Fibroblast of skin of right biceps (primary cell): ENCODE measurements at places on chromosomes 2 and 18.

DNA sequence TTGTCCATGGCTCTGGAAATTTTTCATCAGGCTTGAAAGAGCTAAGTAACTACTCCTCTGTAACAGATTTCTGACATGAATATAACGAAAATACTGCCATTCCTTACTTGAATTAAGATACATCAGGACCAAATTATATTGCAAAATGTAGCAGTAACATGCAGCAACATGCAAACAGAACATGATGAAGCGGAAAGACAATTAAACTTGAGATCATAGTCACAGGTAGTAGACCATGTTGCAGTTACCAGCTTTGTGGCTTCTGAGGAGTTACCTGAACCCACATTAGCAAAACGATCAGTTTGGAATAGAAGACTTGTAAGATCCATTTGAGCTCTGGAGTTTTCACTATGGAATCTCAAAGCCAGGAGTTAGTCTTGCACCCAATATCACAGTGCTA, 76.2 kb downstream of the MREG start:
- DNase-seq: no peak

- DNase-seq: peak; percentile 13
Measured at GRCh38 chr2:192194265-192194865, 368 bp downstream of the TMEFF2 start.

DNA sequence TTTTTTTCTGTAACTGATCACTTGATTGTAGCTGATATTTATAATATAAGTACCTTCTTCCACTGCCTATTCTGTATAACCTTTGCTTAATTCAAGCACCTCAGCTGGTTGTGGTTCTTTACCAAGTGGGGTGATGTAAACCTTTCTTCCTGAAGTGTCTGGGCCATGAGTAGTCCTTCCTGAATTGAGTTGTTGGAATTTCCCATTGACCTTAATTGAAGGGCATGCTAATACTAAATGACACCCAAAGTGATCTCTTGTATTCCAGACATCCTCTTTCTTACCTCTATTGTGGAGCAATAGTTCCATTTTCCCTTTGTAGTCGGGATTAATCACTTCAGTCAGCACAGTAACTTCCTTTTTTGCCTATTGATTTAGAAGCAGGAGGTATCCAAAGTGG, 1496.8 kb upstream of the CELF4 start:
- DNase-seq: no peak

- DNase-seq: no peak
Measured at GRCh38 chr2:184203661-184204060, 394.7 kb upstream of the ZNF804A start.

DNA sequence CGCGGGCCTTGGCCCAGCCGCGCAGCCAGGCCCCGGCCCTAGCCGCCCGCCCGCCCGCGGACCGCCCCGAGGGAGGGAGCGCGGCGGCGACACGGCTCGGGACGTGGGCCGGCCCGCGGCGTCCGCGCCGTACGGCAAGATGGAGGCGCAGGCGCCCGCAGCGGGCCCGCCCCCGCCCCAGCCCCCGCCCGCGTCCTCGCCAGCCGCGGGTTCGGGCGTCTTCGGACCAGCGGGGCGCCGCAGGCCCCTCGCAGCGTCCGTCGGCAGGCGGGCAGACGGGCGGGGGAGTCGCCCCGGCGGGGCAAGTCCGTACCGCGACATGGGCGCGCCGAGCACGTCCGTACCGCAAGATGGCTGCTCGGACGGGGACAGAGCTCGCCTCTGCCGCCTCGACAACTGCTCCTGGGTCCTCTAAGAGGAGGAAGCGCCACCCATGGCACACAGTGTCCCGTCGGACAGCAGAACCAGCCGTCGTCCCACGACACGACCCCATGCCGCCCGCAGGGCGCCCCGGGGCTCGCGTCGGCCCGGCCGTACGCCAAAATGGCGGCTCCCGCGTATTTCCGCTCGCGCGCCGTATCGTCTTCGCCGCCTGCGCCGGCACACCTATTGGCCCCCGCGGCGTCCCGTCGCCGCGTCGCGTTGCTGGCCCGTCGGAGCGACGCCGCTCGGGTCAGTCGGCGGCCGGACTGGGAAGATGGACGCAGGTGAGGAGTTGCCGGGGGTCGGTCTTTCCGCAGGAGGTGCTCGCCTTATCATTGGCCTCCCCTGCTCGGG, at the start of the genes ATG4B and THAP4:
TSS of gene ATG4B (plus strand) at position 676 of the 777 bp plus-strand sequence. CDS start at position 698, 22 bp downstream.
TSS of gene THAP4 (minus strand) at position 141 of the 777 bp plus-strand sequence. CDS start 141 bp downstream, outside the sequence.
- DNase-seq: peak; percentile 84

DNA sequence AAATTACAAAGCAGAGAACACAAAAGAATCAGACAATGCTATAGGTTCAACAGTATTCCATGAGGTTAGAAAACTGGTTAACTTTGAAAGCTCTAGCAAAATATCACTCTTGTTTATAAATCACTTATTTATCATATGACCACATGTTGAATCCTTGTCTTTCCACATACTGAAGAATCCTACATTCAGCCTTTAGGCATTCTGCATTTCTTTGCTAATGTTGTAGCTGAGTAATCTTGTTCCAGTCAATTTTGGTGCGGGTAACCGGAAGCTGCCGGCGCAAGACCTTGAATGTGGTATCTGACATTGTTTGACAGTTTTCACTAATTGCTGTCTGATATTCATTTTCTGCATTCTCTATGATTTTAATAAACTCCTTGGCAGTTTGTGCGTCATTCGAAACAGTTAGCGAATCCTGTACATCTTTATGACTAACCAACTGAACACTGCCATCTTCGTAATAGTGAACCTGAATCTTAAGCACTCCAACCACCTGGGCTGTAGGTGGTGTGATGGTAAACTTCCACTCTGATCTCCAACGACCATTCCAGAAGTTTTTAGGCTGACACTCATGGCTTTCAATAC, 154.1 kb downstream of the BAZ2B start:
- no peak for DNase-seq

DNA sequence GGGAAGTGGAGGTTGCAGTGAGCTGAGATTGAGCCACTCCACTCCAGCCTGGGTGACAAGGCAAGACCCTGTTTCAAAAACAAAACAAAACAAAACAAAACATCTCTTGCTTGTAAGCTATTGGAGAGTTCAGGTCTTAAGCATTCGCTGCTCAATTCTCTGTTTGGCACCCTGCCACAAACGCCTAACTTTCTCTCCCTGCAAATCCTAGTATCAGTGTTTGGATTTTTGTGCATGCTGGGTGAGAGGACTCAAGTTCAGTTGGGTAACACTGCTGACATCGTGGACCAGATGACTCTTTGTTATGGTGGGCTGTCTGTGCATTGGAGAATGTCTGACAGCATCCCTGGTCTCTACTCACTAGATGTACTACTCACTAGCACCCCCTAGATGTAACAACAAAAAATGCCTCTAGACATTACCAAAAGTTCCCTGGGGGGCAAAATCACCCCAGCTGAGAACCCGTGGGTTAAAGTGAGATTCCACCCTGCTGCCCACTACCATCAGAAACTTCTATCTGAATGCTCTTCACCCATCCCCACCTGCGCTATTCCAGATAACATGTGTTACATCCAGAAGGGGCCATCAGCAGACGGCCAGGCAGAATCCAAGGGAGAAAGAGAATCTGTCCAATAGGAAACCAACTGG, 50.9 kb downstream of the CACNB4 start:
- no peak for DNase-seq

DNA sequence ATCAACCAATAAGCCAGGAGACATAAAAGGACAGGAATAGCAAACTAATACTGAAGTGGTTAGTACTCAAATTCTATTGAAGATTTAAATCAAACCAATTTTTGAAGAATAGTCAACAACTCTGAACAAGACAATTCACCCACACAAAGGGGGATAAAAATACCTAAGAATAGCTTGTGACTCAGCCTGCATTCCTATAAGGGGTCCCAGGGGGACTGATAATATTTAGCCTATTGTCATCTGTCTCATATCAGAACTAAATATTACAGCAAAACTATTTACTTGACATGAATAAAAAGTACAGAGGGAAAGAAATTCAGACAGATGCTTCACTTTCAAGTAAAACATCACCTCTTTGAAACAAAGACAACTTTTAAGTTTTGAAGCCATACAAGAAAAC, 7.7 kb downstream of the ITSN2 start:
- peak; percentile 41 for DNase-seq

DNA sequence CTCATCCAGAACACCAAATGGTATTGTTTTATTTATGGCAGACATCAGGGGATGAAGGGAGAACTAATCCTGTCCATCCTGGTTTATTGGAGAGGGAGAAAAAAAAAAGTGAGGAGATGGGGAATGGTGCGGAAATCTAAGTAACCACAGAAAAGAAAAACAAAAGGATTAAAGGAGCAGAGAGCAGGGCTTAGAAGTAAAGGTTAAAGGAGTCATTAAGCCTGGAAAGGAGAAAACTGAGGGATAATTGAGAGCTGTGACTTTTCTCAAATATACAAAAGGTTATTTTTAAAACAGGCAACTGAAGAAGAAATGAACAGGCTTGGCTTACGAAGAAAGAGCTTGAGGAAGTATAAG, 127.2 kb upstream of the PPP1CB start:
- no peak for DNase-seq

- DNase-seq: no peak
Measured at GRCh38 chr2:181366675-181367175, 90.5 kb upstream of the ITGA4 start.

- no peak for DNase-seq
Measured at GRCh38 chr18:28581521-28582071, 404.7 kb upstream of the CDH2 start.

DNA sequence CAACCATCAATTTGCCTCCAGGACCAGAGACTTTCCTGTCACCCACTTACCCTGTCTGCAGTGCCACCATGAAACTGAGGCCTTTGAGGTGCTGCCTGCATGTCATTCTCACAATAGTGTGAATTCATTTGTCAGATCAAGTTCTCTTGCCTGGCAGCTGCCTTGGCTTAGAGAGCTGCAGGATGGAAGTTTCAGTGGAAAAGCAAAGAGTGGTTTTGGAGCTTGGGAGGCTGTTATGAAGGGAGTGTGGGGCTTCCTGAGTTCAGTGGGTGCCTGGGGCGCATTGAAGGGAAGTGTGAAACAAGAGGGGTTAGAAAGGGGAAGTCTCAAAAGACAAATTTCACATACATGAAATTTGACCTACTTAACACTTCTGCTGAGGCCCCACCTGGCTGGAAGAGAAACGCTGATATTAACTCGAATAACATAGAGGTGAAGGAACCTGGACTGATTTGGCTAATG, 7.9 kb upstream of the LBH start:
- DNase-seq: no peak
